Smooth muscle cell of bladder (primary cell): ENCODE measurements at places on chromosomes 5 and 9. TPM values are rescaled to one million over a fixed set of nuclear protein-coding genes. Genes with fewer than 3 reads are reported as not detected.

Gene SPINK7
- total RNA-seq = not detected in 2 replicates

Gene DDX31
- total RNA-seq = 7.1 and 10.4 TPM in 2 replicates

Gene SLC36A3
- not detected in 2 replicates for total RNA-seq

Gene DTWD2
- 3.0 and 3.5 TPM in 2 replicates for total RNA-seq

Gene CXCL14
- 0.14 and 0.37 TPM in 2 replicates for total RNA-seq

Gene GGTA1
- not detected in 2 replicates for total RNA-seq

Gene SPATA6L
- total RNA-seq = 0.28 and 0.43 TPM in 2 replicates

Gene LHX6
- not detected in 2 replicates for total RNA-seq

Gene GLRA1
- not detected in 2 replicates for total RNA-seq

Gene LCN10
- not detected in 2 replicates for total RNA-seq

Gene GRXCR2
- total RNA-seq = not detected in 2 replicates

Gene TRAF1
- total RNA-seq = 2.3 TPM in 2 replicates

Gene IL5
- not detected in 2 replicates for total RNA-seq

Gene IL4
- not detected in 2 replicates for total RNA-seq

Gene EDIL3
- 12.4 and 18.2 TPM in 2 replicates for total RNA-seq

Gene ENHO
- total RNA-seq = not detected in 2 replicates

Gene EXD3
- 8.4 and 13.2 TPM in 2 replicates for total RNA-seq
